Stimulated activated CD8-positive, alpha-beta memory T cell treated with anti-CD3 and anti-CD28 coated beads, Interleukin-12 subunit alpha, Interleukin-12 subunit beta, amount 100 ng/mL, for 4 hours (primary cell): ENCODE measurements at places on chromosomes 13 and 19.

GRCh38 chr13:97749174-97749573, 204.3 kb upstream of the IPO5 start:
- DNase-seq, result no peak

GRCh38 chr13:109105899-109106298, 476.5 kb downstream of the MYO16 start:
- no peak for DNase-seq

GRCh38 chr13:86567119-86567518, 767.9 kb upstream of the SLITRK6 start:
- no peak for DNase-seq

DNA sequence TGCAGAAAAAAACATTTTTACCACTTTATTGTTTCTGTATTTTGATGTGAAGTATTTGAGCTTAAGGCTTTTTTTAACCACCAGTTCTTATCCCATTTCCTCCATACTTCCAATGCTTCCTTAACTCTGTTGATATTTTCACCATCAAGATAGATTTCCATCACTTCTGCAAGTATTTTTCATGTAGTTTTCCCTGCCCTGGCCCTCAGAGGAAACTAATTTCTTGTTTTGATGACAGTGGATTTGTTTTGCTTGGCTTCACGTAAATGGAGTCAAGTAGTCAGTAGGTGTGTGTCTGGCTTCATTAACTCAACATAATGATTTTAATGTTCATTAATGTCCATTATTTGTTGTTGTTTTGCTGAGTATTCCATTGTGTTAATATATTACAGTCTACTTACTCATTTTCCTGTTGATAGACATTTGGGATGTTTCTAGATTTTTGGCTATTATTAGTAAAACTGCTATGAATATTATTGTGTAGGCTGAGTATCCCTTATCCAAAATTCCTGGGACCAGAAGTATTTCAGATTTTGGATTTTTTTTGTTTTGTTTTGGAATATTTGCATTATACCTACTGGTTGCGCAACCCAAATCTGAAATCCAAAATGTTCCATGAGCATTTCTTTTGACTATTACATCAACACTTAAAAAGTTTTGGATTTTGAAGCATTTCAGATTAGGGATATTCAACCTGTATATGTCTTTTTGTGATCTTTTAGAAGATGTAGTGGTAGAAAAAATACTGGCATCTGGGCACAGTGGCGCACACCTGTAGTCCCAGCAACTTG, 23.3 kb downstream of the ZNF582 start:
- no peak for DNase-seq

DNA sequence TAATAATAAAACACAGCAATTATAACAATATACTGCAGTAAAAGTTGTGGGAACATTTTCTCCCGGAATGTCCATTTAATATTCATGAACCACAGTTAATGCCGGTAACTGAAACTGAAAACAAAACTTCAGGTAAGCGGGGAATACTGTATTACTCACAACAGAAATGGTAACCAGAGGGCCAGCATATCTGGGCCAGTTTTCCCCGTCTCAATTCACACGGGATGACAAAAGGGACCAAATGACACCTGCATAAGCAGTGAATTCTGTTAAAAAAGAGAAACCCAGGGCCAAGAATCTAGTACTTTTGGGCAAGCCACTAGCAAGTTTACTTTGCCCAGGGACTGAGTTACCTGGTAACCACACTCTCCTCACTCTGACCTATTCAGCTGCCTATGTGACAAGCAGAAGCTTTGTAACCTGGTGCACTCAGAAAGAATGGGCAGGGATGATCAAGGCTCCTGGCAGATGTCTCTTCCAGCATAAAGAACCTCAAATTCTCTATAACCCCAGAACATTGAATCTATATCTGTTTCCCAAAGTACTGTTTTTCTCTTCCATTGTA, 1171.2 kb downstream of the DIAPH3 start:
- no peak for DNase-seq

DNA sequence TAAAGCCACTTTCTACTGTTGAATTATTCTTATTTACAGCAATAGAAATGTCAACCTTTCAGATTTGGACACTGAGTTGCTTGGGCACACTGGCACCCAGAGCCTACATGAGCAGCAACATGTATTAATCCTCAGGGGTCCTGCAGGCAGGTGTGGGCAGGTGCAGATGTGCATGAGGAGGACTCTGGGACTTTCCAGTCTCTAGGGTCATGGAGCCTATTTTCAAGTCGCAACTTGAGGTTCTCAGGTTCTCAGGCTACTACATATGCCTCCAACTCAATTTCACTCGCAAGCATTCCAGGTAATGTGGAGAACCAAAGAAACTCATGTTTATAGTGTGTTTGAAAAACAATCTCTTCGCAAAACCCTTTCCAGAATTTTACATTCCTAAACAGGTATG, 73.2 kb downstream of the STARD13 start:
- no peak for DNase-seq

GRCh38 chr13:100068133-100068931, 20.6 kb upstream of the PCCA start:
- no peak for DNase-seq

DNA sequence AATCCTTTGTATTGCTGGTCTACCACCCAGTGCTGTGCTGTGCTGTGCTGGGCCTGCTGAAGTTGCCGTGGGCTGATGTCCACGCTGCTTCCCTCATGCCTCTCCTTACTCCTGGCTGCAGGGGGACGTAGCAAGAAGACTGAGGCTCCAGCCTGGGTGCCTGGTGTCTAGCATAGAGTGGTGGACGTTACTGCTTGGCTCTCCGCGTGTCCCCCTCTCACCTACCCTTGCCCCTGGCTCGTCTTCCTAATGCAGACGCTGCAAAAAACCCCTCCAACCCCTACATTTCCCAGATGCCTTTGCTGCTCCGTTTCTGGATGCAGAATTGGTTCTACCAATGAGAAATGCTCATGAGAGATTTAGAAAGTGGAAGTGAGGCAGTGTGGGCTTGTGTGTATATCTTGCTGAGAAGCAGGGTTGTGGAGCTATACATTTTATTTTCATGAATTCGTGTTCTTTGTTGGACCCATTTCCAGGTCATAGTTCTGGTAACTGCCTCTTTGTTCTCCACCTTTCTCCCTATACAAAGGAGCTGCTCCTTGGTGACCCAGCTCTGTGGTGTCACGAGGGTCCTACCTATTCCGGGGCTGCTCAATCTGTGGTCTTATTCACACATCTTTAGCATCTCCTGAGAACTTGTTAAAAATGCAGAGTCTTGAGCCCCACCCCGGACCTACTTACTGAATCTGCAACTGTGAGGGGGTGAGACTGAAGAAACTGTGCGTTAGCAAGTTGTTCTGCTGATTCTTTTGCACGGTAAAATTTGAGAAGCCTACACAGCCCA, 7.9 kb upstream of the DENND1C start:
- DNase-seq, result no peak

- no peak for DNase-seq
Observed at GRCh38 chr13:23651439-23651838, 81.2 kb downstream of the TNFRSF19 start.

- no peak for DNase-seq
Observed at GRCh38 chr13:69524459-69525150, 583.0 kb upstream of the ATXN8OS start.

DNA sequence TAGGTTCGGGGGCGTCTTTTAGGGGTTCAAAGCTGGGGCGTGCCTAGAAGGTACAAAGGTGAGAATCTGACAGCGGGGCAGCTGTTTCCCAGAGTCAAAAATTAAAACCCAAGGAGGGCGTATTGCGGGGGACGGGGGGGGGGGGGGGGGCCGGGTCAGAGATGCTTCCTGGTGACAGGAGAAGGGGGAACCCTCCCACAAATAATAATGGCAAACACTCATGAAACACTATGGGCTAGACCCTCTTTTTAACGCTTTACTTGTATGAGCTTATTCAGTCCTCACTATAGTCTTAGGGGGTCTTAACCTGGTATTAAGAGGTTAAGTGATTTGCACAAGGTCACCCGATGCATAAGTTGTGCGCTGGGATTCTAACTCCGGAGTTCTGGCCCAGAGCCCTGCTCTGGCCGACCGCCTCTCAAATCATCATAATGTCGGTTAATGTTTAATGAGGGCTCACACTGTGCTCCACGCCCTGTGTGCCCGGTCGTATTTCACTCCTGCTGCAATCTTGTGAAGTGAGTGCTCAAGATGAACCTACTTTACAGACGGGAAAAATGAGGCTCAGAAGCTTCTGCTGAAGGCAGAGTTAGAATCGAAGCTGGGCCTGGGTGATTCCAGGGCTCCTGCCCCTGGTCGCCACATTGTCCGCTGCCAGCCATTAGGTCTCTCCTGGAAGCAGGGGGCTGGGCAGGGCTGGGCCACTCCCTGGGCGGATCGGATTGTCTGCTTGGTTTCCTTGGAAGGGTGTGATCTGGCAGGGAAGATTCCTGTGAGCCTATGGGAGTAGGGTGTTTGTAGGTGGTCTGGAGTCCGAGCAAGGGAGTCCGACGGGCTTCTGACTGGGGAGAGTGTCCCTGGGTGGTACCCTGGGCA, 964 bp downstream of the PAK4 start:
- no peak for DNase-seq

DNA sequence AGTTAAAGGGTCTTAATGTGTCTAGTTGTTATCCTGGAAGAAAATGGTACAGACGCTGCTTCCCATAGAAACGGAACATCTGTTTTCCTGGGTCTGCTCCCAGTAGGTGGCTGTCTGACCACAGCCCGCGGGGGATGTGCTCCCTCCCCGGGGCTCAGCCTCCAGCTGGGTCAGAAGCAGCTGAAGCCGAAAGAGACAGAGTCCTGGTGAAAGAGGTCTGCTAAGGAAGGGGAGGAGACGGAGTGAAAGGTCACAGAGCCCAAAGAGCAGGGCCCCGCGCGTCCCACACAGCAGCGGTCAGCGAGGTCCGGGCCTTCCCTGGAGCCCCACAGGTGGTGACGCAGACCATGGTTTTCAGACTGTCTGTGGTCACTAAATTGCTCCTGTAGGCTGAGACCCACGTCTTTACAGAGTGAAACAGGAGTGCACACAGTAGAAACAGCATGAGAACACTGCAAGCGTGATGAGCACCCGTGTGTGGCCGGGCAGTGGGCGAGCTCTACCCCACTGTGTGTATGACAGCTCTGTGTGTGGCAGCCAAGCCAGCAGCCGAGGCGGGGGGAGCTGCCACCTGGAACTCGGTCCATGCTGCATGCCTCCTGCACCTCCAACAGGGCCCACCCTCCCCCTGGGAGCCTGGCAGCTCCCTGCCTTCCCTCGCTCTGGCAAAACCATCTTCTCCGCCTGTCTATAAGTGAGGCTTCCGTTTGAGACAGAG, 52.0 kb upstream of the C13orf46 start:
- no peak for DNase-seq

DNA sequence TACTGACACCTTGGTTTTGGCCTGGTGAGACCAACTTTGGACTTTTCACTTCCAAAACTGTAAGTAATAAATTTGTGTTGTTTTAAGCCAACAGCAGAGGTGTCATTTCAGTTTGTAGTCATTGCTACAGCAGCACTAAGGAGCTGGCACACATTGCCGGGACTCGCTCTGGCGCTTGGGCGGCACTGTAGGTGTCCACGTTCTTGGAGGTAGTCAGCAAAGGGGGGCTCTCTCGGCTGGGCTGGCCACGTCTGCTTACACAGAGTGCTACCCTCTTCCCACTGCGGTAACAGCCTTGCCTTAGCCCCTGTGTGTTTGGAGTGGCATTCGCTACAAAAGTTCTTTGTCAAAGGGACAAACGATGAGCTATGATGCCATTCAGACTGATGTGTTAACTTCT, 44.7 kb downstream of the HTR2A start:
- no peak for DNase-seq

DNA sequence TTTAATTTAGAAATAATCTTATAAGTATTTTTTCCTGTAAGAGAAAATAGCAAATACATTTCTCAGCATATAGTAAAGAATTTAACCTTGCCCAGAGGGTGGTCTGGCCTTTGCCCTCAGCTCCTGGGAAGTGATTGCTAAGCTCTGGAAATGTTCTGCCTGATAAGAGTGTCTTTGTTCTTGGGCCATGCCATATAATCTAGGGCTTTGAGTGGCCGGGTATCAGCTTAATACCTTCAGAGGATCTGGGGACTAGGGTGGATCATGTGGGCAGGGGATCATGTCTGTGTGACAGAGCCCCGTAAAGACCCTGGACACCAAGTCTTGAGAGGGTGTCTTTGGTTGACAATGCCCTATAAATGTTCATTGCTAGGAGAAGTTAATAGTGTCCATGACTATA, 1032.4 kb upstream of the MIR17HG start:
- no peak for DNase-seq

- no peak for DNase-seq
Observed at GRCh38 chr19:34504273-34504808, 22.8 kb downstream of the WTIP start.

DNA sequence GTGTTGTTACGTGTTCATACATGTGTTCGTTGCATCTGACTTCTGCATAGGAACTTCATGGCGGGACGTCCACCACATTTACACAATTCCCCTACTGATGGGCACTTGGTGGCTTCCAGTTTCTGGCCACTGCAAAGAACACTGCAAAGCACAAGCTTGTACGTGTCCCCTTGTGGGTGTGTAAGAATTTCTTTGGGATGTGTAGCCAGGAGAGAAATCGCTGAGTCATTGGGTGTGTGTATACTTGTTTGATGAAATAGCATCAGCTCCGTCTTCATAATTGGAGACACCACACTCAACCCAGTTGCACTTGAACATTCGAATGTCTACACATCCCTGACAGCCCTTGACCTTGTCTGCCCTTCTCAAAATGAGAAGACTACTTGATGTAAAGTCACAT, 19.2 kb downstream of the KLK5 start:
- DNase-seq, result no peak

GRCh38 chr13:104253063-104253680, 1187.0 kb upstream of the SLC10A2 start:
- no peak for DNase-seq
